ENCODE measurements at places on chromosomes 7 and 10.

- H3K27ac ChIP-seq = peak overlapping the region; percentile 86
- H3K4me1 ChIP-seq = peaks cover 11% of the 10 kb centered on the region
- H3K36me3 ChIP-seq = no peaks in the 10 kb centered on the region
- H3K4me3 ChIP-seq = peak overlapping the region; percentile 89
Observed at GRCh38 chr10:91797048-91797690, 1.1 kb upstream of the TNKS2 start.

- DNase-seq = no peak
- H3K27ac ChIP-seq = no peak overlapping the region
- H3K4me3 ChIP-seq = no peak overlapping the region
Observed at GRCh38 chr7:122433765-122434164, 129.2 kb upstream of the FEZF1 start.

- H3K27ac ChIP-seq = no peak overlapping the region
- H3K4me1 ChIP-seq = no peaks in the 10 kb centered on the region
- no peaks in the 10 kb centered on the region for H3K36me3 ChIP-seq
- peak; percentile 75 for DNase-seq
- H3K27me3 ChIP-seq = no peaks in the 10 kb centered on the region
Observed at GRCh38 chr7:110891197-110891596, 199.7 kb upstream of the LRRN3 start.

- H3K4me1 ChIP-seq = no peaks in the 10 kb centered on the region
- no peaks in the 10 kb centered on the region for H3K27me3 ChIP-seq
- no peak for DNase-seq
- no peaks in the 10 kb centered on the region for H3K36me3 ChIP-seq
Observed at GRCh38 chr7:68216051-68216450, 1219.4 kb downstream of the TYW1 start.

- H3K27ac ChIP-seq = no peak overlapping the region
- DNase-seq = no peak
- no peaks in the 10 kb centered on the region for H3K4me1 ChIP-seq
- H3K36me3 ChIP-seq = no peaks in the 10 kb centered on the region
- H3K27me3 ChIP-seq = no peaks in the 10 kb centered on the region
Observed at GRCh38 chr7:111654343-111654742, 92.1 kb upstream of the IMMP2L start.

- H3K27me3 ChIP-seq = no peaks in the 10 kb centered on the region
- no peak for DNase-seq
- H3K4me1 ChIP-seq = no peaks in the 10 kb centered on the region
- no peaks in the 10 kb centered on the region for H3K36me3 ChIP-seq
- no peak overlapping the region for H3K27ac ChIP-seq
Observed at GRCh38 chr10:126459878-126460481, 71.7 kb upstream of the ADAM12 start.

GRCh38 chr10:132893090-132893489 lies 49.3 kb downstream of the CFAP46 start:
- peaks cover 37% of the 10 kb centered on the region for H3K27me3 ChIP-seq
- H3K27ac ChIP-seq = no peak overlapping the region
- no peaks in the 10 kb centered on the region for H3K36me3 ChIP-seq
- H3K4me1 ChIP-seq = no peaks in the 10 kb centered on the region
- no peak for DNase-seq

DNA sequence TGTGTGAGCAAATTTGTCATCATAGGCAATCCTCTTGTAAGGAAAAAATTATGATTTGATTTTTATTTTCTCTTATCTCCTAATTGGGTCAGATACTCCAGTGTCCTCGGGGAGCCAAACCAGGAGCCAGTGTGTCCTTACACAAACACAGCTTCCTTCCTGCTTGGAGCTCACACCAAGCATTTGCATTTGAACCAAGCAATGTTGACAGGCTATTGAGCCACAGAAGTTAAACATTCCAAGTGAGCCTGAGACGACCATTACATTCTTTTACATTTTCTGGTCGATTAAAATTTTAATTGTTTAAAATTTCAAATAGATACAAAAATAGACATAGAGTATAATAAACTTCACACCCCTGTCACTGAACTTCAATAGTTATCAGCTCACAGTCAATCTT lies 194.8 kb downstream of the CFTR start:
- H3K4me1 ChIP-seq = no peaks in the 10 kb centered on the region
- no peak overlapping the region for H3K4me3 ChIP-seq
- H3K27ac ChIP-seq = no peak overlapping the region
- no peaks in the 10 kb centered on the region for H3K27me3 ChIP-seq

DNA sequence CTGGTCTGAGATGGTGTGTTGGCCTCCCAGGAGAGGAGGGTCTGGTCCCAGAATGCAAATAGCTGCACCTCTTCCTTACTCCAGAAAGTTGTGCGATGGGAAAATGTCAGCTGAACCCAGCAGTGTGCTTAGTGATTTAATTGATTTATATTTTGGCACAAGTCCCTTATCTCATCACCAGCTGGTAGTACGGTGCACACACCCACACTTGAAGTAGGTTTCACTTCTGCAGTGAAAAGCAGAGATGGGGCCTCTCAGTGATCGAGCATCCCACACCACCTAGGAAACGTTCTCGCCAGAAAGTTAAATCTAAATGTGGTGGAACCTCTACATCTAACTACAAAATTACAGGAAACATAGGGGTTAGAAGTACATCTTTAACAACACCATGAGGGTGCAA lies 80.4 kb downstream of the UBE3C start:
- no peaks in the 10 kb centered on the region for H3K27me3 ChIP-seq
- H3K4me3 ChIP-seq = no peak overlapping the region
- no peaks in the 10 kb centered on the region for H3K4me1 ChIP-seq
- peaks cover 5% of the 10 kb centered on the region for H3K36me3 ChIP-seq

GRCh38 chr7:157558516-157558874 lies 221.7 kb downstream of the DNAJB6 start:
- no peak overlapping the region for H3K4me3 ChIP-seq
- H3K27me3 ChIP-seq = peaks cover 75% of the 10 kb centered on the region
- DNase-seq = no peak
- H3K4me1 ChIP-seq = no peaks in the 10 kb centered on the region
- H3K36me3 ChIP-seq = no peaks in the 10 kb centered on the region

DNA sequence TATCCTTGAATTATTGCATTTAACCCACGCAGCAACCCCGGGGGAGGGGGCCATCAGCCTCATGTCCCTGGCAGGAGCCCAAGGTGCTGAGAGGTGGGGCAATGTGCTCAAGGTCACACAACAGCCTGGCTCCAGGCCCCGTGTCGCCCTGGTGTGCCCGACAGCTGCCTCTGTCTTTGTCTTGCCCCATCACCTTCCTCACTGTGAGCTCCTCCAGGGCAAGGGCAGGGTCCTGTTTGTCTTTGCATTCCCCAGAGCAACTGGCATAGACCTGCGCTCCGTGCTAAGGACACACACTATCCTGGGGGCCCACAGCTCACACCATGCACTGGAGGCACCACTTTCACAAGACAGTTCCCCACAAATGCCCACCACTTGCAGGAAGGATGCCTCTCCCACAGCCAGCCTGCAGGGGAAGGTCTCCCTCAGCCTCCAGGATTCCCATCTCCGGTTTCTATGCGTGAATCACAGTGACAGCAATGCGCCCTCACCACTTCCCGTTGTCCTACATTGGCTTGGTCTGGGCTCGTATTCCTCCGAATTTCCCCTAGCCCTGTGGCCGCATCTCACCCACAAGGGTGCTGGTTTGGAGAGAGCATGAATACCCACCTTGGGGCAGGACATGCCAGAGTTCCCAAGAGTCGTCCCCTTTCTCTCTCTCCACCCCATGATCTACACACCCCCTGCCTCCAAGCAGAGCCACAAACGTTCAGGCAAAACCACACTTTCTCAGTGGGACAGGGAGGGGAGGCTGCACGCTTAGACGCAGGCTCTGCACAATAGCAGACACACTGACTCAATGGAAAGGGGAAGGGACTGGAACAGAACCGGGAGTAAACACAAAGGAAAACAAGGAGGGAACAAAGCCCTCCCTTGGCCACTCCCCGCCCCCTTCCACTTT lies 10.3 kb downstream of the ITPRIP start:
- H3K27me3 ChIP-seq = no peaks in the 10 kb centered on the region
- DNase-seq = no peak
- H3K4me1 ChIP-seq = no peaks in the 10 kb centered on the region

- no peaks in the 10 kb centered on the region for H3K27me3 ChIP-seq
- no peak overlapping the region for H3K27ac ChIP-seq
- H3K4me1 ChIP-seq = no peaks in the 10 kb centered on the region
- DNase-seq = no peak
Observed at GRCh38 chr7:130274296-130274695, 7.6 kb downstream of the CPA2 start.

DNA sequence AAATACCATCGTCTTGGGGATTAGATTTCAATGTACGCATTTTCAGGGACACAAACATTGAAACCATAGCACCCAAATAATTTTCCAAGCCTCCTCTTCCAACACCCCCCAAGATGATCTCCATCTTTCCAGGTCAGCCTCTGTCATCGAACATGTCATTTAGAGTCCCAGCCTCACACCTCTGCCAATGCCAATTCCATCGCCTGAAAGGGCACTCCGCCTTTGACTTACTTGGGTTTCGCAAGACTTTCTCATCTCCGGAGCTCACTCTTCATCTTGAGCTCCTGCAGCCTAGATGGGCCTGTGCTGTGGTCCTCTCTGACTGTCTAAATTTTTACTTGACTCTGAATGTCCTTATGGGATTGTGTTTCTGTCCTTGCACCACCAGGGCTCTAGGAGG lies 10.4 kb upstream of the FAM241B start:
- H3K27me3 ChIP-seq = peaks cover 17% of the 10 kb centered on the region
- H3K36me3 ChIP-seq = no peaks in the 10 kb centered on the region
- no peak overlapping the region for H3K4me3 ChIP-seq
- H3K4me1 ChIP-seq = no peaks in the 10 kb centered on the region
- H3K27ac ChIP-seq = no peak overlapping the region

- H3K4me1 ChIP-seq = no peaks in the 10 kb centered on the region
- no peak overlapping the region for H3K4me3 ChIP-seq
- no peaks in the 10 kb centered on the region for H3K27me3 ChIP-seq
- DNase-seq = no peak
- no peaks in the 10 kb centered on the region for H3K36me3 ChIP-seq
Observed at GRCh38 chr10:13567030-13567429, 19.7 kb upstream of the PRPF18 start.

DNA sequence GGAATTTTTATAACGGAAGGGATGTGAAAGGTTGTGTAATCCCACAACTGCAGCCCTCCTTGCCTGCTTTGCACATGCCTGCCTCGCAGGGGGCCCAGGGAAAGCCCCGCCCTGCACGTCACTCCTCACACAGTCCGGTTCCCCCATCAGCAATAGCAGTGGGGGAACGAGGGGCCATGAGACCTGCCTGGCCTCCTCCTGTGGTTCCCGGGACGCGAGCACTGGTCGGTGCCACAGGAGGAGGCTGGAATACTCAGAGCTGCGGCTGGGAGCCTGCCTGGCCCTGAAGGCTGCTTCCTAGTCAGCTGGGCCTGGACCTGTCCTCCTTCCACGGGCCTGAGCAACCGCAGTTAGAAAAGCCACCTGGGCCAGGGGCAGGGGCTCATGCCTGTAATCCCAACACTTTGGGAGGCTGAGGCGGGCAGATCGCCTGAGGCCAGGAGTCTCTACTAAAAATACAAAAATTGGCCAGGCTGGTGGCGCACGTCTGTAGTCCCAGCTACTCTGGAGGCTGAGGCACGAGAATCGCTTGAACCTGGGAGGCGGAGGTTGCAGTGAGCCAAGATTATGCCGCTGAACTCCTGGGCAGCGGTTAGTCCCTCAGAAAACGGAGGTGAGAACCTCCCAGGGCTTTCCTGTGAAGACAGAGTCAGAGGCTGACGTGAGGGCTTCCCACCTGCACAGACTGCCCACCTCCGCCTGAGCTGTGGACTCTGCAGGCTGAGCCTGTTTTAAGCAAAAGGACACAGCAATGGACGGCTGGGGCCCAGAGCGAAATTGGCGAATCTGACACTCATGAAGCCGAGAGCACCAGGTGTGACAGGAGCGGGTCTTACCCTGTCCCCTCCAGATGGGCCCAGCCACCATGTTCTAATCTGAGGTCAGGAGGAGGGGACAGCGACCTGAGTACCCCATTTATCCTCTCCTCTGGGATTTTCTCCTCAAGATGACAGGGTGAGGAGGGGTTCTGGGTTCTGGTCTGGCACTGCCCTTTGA lies 52.9 kb downstream of the VIPR2 start:
- peaks cover 10% of the 10 kb centered on the region for H3K27me3 ChIP-seq
- H3K36me3 ChIP-seq = no peaks in the 10 kb centered on the region
- H3K4me1 ChIP-seq = no peaks in the 10 kb centered on the region
- no peak overlapping the region for H3K4me3 ChIP-seq
- no peak for DNase-seq

- no peak overlapping the region for H3K4me3 ChIP-seq
- H3K27ac ChIP-seq = no peak overlapping the region
- no peak for DNase-seq
- H3K36me3 ChIP-seq = no peaks in the 10 kb centered on the region
Observed at GRCh38 chr10:7449063-7449695, 38.3 kb upstream of the SFMBT2 start.

DNA sequence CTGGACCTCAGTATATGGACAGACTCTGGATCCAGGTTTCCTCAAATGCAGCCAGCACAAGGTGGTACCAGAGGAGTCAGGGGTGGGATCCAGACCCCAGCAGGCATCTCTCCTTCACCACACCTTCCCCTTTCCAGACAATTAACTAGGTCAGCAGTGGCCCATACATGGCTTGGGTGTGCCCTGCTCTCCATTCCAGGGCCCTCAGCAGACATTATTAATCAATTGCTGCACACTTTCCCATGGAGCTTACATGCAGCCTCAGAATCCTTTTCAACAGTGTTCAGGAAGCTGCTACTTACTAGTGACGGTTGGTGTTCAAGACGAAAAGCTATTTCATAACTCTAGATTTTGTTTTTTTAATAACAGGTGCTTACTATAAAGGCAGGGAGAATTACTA lies 6.0 kb downstream of the COL13A1 start:
- H3K27me3 ChIP-seq = peaks cover 49% of the 10 kb centered on the region
- DNase-seq = no peak
- no peaks in the 10 kb centered on the region for H3K4me1 ChIP-seq
- no peak overlapping the region for H3K27ac ChIP-seq

GRCh38 chr7:70660819-70661191 lies 471.1 kb upstream of the GALNT17 start:
- DNase-seq = no peak
- no peaks in the 10 kb centered on the region for H3K4me1 ChIP-seq

GRCh38 chr7:47882635-47883034 lies 65.6 kb downstream of the PKD1L1 start:
- H3K36me3 ChIP-seq = no peaks in the 10 kb centered on the region
- DNase-seq = no peak
- H3K4me3 ChIP-seq = no peak overlapping the region
- 0 out of 2 replicates have a peak, but pooled peaks cover 5% of the 10 kb centered on the region for H3K4me1 ChIP-seq

GRCh38 chr7:21276471-21277035 lies 151.3 kb upstream of the SP4 start:
- no peaks in the 10 kb centered on the region for H3K4me1 ChIP-seq
- H3K27me3 ChIP-seq = no peaks in the 10 kb centered on the region
- H3K36me3 ChIP-seq = no peaks in the 10 kb centered on the region

DNA sequence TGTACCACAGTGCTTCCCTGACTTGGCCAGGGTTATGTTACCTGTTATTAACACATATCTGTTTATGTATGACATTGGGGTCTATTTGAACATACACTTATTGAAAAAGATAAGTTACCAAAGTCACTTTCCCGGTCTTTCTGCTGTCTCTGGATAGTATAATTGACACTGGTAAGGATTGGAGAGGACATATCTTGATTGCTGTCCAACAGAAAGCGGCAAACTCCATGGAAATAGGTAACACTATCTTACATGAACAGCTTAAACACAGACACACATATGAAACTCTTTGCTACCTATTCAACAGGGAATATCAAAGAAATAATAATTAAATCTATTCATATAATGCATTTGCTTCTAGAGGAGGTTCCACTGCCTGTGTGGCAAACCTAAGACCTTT lies 282.5 kb upstream of the AOAH start:
- H3K4me1 ChIP-seq = no peaks in the 10 kb centered on the region
- no peaks in the 10 kb centered on the region for H3K27me3 ChIP-seq
- H3K27ac ChIP-seq = no peak overlapping the region
- H3K36me3 ChIP-seq = peaks cover 7% of the 10 kb centered on the region

- H3K27me3 ChIP-seq = no peaks in the 10 kb centered on the region
- H3K4me3 ChIP-seq = no peak overlapping the region
- H3K36me3 ChIP-seq = no peaks in the 10 kb centered on the region
- DNase-seq = no peak
Observed at GRCh38 chr7:41167836-41168235, 535.1 kb downstream of the INHBA start.

Data from MM.1S (cell line).